ENCODE measurements at places on chromosomes 11 and 22.
A peak's percentile ranks its signal among the peaks of the same experiment; 100 is the strongest.

GRCh38 chr11:60127311-60127811, 38.9 kb downstream of the MS4A2 start:
- no peak for DNase-seq

DNA sequence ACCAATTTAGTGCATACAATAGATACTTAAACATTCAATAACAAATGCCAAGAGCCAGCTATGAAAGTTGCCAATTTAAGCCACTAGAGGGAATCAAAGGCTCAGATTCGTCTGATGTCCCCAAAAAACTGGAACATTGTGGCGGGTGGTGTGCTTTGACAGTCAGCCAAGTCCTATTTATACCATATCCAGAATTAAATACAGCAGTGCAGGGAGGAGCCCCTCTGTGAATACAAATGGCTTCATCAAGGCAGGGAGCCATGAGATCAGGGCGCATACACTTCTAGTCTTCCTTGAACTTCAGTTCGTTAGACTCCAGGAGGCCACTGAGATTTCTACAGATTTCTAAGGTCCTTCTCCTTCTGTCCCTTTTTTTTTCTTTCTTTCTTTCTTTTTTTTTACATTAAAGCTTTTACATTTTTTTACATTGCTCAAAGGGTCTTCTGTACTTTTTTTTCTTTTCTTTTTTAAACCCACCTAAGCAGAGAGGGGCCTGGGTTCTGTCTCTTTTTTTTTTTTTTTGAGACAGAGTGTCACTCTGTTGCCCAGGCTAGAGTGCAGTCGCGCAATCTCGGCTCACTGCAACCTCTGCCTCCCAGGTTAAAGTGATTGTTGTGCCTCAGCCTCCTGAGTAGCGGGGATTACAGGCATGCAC, 41.5 kb upstream of the HSPA8 start:
- peak; percentile 45 for DNase-seq

- no peak for DNase-seq
Observed at GRCh38 chr11:8694137-8694536, 11.5 kb downstream of the RPL27A start.

- DNase-seq, result no peak
Observed at GRCh38 chr22:20995329-20996030, 6.4 kb downstream of the THAP7 start.

GRCh38 chr22:30044369-30044768, 35.9 kb upstream of the HORMAD2 start:
- no peak for DNase-seq

GRCh38 chr22:29190051-29190450, 15.6 kb upstream of the EMID1 start:
- DNase-seq, result no peak

DNA sequence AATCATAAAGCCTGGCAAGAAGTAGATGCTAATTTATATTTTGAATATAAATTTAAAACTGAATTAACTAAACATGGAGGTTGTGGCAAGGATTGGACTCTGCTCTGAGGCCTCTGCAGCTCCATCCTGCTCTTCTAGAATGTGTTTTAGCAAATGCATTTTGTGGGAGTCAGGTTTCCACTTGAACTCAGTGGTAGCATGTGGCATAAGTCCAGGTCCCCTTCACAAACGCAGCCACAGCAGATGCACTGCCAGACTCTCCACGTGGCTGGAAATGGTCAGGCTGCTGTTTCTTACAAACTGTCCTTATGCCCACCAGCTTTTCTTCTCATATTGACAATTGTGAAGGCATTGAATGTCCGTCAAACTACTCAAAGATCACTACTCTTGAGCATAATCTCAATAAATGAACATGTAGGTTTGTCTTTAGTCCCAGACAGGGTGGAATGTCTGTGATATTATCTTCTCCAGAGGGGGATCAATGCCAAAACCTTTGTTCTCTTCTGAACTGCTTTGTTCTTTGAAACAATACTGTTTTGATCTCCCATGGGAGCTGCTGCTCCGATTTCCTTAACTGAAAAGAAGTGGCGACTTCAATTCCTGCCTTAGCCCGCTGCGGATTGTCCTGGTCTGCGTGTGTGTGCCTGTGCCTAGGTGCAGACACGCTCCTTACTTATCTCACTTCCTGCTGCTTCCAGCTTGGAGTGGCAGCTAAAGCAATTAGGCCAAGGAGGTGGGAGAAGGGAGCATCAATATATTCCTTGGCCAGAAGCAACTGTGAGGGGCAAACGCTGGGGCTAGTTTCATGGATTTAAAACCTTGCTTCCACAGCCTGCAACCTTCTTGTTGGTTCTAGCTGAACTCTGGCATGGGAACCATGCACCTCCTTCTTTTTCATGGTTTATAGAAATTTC, 24.2 kb downstream of the EIF4G2 start:
- DNase-seq, result no peak

DNA sequence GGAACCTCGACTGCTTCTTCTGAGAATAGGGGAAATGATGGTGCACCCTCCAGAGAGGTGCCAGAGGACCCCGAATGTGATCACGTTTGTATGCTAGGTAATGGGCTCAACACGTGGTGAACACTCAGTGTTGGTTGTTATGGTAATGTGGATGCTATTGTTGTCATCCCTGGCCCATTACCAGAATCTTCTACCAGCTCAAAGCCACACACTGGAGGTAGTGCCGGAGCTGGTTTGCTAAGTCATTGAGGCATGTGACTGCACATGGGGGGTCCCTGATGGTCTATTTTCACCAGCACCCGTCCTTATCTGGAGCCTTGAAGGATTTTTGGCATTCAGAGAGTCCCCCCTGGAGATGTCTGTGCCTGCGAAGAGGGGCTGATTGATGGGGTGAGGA, 119.1 kb upstream of the CD82 start:
- DNase-seq, result no peak

DNA sequence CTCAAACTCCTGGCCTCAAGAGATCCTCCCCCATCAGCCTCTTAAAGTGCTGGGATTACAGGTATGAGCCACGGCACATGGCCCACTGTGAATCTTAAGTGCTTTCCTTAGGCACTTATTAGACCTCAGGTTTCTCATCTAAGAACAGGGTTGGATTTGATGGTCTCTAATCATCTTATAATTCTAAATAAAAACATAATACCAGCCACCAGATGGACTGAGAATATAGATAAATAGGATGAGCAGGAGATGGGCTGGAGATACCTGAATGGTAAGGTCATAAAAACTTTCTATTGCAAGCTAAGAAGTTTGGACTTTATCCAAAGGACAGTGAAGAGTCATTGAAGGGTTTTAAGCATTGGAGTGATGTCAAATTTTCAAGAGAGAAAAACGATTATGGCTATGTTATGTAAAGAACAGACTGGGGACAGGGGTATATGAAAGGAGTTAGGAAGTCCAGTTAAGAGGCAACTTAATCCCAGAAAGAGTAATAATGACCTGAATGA, 85.2 kb downstream of the RELT start:
- no peak for DNase-seq

GRCh38 chr11:17277024-17277584, 565 bp downstream of the NUCB2 start:
- DNase-seq, result no peak

DNA sequence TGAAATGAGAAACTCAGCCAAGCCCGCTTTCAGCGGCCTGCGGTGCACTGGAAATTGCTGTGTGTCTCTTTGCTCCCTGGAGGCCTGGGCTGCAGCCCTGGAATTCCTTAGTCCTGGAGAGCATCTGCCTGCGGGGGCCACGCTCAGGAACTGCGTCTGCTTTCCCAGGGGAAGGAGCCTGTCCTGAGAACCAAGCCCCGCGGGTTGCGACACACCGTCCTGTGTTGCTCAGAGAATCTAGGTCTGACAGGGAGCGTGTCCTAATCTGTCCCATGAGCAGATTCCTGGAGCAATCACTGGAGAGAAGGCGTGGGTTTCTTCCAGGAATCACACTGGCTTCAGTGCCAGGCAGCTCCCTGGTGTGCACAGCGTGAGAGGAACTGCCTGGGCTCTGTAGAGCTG, 708.1 kb downstream of the BRD1 start:
- DNase-seq, result no peak

GRCh38 chr11:45655347-45655756, 10.1 kb downstream of the CHST1 start:
- no peak for DNase-seq

GRCh38 chr11:69230856-69231425, 63.0 kb upstream of the MYEOV start:
- DNase-seq, result no peak

GRCh38 chr11:131674051-131674755, 303.8 kb downstream of the NTM start:
- DNase-seq, result no peak

DNA sequence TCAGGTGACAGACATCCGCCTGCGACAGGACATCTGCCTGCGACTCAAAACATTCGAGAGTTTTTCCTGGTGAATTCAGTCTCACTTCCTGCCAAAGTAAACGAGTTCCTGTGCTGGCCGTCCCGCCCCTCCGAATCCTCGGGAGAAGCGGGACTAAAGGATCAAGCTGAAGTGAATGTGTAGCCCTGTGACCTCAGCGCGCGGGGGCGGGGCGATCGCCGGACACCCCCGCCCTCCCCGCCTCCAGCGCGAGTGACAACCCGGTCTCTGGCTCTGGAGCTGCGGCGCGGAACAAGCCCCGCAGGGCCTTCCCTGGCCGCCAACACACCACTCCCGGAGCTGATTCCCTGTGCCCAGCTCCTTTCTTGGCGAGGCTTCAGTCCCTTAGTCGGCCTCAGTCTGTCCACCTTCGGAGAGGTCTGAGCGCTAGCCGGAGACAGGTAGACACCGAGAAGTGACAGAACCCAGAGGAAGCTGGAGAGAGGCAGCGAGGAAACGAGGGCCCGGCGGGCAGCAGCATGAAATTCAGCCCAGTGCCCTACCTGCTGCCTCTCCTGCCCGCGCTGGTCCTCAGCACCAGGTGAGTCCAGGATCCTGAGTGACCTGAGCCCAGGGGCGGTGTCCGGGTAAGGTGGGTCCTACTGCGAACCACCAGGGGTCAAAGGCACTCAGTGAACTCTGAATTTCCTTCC, 766.4 kb upstream of the LUZP2 start:
- no peak for DNase-seq

GRCh38 chr22:35046744-35047462, 19.1 kb upstream of the ISX start:
- no peak for DNase-seq

DNA sequence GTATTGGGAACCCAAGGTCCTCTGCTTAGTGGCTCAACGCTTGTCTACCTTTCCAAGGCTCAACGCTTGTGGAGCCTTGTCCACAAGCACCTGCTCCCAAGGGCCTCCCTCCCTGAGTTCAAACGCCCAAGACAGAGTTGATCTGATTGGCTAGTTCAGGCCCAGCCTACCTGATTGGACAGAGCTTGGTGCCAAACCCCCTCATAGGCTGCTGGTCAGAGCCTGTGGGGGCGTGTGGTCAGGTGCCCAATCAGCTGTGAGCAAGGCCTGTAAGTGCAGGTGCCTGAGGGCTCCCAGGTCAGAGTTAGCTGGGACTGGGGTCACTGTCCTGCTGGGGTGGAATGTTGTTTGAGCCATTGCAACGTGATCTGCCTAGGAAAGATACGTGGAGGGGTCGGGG, 16.9 kb upstream of the TMPRSS6 start:
- no peak for DNase-seq

- DNase-seq, result no peak
Observed at GRCh38 chr22:41500303-41500702, 31.4 kb downstream of the ACO2 start.

DNA sequence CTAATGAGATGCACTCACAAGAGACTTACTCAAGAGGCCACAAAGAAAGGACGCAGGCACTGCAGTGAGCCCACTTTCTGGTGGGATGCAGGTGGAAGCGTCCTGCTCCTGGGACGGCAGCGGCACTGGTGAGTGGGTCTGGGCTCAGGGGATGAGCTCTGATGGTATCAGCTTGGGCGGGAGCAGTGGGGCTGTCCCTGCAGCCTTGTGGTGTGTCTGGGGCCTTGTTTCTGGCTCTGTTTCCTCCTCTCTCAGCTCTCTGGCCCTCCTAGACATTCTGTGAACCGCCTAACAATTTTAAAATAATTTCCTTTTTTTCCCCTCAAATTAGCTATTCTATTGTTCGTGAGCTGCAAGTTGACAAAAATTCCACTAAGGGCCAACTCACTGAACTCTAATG, 8.8 kb upstream of the ST14 start:
- DNase-seq, result no peak

DNA sequence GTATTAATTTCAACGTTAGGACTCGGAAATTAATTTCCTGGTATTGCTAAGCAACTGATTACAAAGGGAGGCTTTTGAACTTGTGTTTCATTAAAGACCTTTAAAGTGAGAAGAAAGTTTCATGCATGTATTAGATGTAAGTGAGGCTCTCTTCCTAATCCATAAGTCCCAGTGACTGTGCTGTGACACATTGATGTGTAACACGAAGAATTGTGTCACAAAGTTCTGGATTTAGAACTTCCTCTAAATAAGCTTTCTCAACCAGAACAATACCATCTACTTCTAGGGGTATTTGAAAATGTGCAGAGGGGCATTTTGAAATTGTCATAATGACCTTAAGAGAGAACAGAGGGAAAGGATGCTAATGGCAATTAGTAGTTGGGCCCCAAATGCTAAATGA, 14.4 kb downstream of the DCUN1D5 start:
- no peak for DNase-seq

DNA sequence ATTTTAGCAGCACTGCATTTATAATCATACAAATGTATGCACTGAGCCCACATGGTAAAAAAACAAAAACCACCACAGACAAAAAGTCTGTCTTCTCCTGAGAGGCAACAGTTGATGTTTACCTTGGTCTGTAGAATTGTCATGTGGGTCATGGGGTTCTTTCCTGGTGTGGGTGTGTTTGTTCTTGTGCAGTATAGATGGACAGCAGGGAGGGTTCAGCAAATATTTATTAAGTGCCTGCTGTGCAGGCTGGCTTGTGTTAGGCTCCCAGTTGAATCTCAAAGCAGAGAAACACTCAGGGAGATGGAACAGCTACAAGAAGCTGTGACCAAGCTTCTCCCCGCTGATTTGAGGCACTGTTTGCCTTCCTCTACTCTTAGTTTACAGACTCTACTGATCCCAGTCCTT, 82.2 kb downstream of the PISD start:
- DNase-seq, result no peak

GRCh38 chr11:107590460-107591377, at the start of gene ELMOD1:
Gene ELMOD1, plus strand, starts transcription at chr11:107591147. Its CDS starts 27,043 bp downstream, at chr11:107618190.
- DNase-seq, result no peak

GRCh38 chr11:10916665-10917064, 58.8 kb upstream of the ZBED5 start:
- DNase-seq, result no peak

- DNase-seq, result no peak
Observed at GRCh38 chr11:17861036-17861755, 126.6 kb downstream of the KCNC1 start.

- DNase-seq, result no peak
Observed at GRCh38 chr22:47001288-47001687, 238.8 kb downstream of the TBC1D22A start.
